Uterine smooth muscle cell (primary cell): ENCODE measurements at places on chromosomes 3 and 15. TPM values are rescaled to one million over a fixed set of nuclear protein-coding genes. Genes with fewer than 3 reads are reported as not detected.

Gene HHLA2
- not detected in 2 replicates for total RNA-seq

Gene REC114
- not detected in 2 replicates for total RNA-seq

Gene ITIH1
- total RNA-seq, result not detected in 2 replicates

Gene NPAP1
- total RNA-seq, result not detected in 2 replicates

Gene LRRC15
- total RNA-seq, result 0.55 and 0.87 TPM in 2 replicates
